ENCODE measurements at places on chromosomes 11 and 22.
A peak's percentile ranks its signal among the peaks of the same experiment; 100 is the strongest.

DNA sequence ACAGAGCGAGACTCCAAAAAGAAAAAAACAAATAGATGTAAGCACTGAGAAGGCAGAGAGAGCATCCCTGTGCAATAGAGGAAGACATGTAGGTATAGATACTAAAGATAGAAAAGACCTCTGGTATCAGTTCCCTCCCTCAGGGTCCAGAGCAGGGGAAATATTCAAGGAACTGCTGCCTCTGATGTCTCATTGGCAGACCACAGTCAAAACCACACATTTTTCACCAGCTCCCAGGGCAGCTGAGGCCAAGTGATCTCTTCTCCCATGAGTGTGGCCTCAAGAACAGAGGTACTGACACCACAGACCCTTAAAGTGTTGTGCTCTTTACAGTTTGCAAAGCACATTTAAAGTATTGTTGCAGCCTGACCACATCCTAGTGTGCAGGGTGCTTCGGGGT, 288.5 kb downstream of the NTM start:
- DNase-seq: no peak

DNA sequence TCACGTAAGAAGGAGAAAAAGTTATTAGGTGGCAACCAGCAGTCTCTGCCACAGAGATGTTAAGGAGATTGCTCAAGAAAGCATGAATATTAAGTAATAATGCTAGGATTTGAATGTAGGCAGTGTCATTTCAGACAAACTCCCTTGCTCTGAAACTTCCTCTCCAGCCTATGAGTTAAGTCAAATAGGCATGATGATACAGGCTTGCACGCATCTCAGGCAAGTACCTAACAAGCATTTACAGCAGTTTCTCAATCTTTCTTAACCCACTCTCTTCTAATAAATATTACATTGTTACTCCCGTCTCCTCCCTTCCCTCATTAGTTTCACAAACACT, 72.7 kb downstream of the RAB38 start:
- DNase-seq: no peak

GRCh38 chr22:23231471-23232093, 51.3 kb downstream of the BCR start:
- no peak for DNase-seq

DNA sequence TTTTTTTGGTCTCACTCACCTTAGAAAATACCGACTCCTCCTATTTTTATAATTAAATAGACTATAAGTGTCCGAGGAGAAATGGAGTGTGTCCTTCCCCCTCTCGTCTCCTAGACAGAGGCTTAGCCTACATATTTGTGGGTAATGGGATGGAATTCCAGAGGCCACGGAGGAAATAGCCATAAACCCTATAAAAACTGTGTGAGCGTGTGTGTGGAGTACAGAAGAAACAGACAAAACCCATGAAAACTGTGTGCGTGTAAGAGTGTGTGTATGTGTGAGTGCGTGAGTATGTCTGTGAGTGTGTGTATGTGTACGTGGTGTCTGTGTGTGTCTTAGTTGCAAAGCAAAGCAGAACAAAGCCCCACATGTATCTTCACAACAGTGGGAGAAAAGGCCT, 883.5 kb downstream of the OPCML start:
- DNase-seq: no peak

DNA sequence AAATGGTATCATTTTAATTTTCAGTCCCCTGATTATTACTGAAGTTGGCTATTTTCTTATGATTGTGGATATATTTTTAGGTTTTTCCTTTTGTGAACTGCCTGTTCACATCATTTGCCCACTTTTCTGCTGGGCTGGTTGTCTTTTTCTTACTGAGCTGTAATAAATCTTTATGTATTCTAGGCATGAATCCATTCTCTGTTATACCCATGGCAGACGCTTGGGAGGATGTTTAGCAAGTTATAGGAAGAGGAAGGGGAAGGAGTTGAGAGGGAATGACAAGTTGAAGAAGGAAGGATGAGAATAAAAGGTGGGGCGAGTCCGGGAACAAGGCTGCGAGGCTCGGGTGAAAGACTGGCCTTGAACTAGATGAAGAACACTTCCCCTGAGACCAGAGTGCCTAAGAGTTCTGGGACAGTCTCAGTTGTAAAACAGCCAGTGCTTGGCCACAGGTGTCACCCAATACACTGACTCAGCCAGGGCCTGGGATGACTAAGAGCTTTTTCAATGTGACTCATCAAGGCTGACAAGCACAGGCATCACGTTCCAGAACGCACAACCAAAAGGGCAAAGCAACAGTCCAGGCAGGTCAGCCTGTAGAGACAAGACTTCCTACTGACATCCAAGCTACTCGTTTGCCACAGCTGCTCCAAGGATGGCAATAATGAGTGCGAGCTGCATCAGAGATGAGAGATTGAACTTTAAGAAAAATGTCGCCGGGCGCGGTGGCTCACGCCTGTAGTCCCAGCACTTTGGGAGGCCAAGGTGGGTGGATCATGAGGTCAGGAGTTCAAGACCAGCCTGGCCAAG, 35.2 kb downstream of the LRFN4 start:
- no peak for DNase-seq

DNA sequence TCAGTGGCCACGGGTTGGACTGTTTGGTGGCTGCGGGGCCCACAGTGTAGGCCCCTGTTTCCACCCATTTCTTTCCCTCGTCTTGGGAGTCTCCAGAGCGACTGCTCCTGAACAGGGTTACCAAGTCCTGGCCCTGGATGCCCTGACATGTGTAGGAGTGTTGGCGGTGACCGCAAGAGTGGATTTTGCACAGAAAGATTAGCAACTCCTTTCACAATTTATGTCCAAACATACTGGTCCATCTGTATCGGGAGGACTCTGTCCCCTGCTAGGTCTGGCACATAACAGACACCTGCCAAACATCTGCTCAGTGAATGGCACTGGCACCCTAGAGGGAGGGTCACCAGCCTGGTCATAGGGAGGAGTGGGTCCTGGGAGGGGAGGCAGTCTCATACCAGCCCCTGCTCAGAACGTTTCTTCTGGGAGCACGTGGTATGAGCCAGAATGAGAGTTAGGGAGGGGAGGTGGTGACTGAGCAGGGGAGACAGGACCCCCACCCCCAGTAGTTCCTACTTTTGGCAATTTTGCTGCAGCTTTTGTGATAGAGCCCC, 3.4 kb upstream of the APOA1 start:
- no peak for DNase-seq

DNA sequence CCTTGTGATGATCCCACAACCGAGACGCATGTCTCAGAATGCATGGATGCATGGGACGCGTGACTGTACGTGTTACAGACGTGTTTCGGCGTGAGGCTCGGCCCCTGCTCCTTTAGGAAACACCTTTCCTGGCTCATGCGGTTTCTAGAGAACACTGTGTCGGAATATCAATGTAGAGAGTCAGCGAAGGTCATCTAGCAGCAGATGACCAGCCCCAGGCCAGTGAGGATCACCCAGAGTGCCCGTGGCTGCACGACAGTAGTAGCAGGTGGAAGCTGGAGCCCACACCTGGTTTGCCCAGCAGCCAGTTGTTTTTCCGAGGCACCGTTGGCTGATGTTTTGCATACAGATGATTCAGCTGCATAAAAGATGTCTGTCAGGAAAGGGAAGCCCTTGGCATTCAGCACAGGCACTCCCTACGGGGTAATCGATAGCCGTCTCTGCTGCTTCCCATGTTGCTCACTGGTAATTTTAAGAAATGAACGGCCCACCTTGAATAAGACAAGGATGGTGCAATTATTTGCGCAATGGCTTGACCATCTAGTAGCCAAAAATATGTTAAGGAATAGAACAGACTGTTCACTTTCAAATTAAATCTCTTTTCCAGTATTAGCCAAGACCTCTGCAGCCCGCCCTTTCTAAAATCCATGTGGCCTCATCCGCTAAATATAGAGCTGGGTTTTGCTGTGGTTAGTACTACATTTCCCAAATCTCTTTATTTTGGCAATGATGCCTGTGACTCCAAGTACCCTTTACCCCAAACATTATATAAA, 1.1 kb upstream of the CLTCL1 start:
- DNase-seq: no peak

GRCh38 chr11:86873573-86874083, 73.3 kb downstream of the PRSS23 start:
- no peak for DNase-seq

- peak; percentile 87 for DNase-seq
Measured at GRCh38 chr22:50471197-50471847, 3.5 kb downstream of the SBF1 start.

GRCh38 chr22:47042861-47043496, 280.5 kb downstream of the TBC1D22A start:
- DNase-seq: no peak

DNA sequence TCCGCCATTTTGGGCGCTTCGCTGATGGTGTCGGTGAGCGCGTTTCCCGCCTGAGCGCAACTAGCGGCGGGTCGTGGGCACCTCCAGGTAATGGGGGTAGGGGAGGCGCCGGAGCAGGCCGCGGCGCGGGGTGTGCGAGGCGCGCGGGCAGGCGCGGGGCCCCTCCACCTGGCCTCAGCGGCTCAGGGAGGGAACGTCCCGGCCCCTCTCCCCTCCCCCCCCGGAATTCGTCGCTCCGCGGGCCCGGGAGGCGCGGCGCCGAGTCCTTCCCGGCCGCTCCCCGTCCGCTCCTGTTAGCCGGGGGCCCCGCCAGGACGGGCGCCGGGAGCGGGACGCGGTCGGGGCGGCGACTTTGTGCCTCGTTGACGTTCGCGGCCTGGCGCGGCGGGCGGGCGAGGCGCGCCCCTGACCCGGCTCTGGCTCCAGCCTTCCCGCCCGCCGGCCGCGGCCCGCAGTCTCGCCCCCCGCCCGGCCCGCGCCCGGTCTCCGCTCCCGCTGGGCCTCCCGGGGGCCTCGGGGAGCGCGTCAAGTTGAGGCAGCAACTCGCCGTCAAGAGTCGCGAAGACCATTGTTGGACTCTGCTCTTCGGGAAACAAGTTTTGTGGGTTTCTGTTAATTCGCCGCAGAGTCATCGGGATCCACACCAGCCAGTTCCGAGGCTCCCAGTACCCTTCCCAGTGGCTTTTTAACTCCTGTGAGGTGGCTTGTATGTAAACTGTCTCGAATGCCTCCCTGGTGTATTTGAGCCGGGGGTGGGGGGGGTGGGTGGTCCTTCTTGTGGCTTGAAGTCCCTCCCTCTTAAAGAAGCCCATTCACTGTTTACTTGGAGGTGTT, at the start of gene PPP6R3:
Gene PPP6R3 (plus strand): TSS at position 12 of the 834 bp plus-strand sequence. CDS start 76,913 bp downstream, outside the sequence.
- no peak for DNase-seq

GRCh38 chr11:79957702-79958101, 516.9 kb upstream of the TENM4 start:
- DNase-seq: no peak

- DNase-seq: peak; percentile 61
Measured at GRCh38 chr22:35840302-35840739, 122.6 kb downstream of the APOL5 start.

GRCh38 chr11:67420147-67420645, 4.7 kb downstream of the CARNS1 start:
- DNase-seq: no peak

DNA sequence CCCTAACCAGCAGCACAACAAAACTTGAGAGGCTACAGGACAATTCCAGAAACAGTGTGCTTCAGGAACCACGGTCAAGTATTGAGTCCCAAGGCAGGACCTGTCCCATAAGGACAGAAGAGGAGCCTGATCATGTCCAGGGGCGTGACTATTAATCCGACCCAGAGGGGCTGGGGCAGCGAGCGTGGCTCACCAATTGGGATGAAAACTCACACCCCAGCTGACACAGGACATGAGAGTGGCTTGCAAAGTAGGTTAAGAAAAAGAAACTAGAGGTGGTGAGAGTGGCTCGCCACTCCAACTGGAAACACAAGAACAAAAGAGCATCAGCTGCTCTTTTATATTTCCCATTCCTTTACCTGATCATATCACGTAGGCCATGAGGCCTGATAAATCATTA, 16.0 kb upstream of the FEZ1 start:
- DNase-seq: no peak

GRCh38 chr22:26481694-26482093, 1.9 kb downstream of the HPS4 start:
- DNase-seq: peak; percentile 8

- DNase-seq: no peak
Measured at GRCh38 chr11:129223260-129223659, 31.1 kb upstream of the ARHGAP32 start.

DNA sequence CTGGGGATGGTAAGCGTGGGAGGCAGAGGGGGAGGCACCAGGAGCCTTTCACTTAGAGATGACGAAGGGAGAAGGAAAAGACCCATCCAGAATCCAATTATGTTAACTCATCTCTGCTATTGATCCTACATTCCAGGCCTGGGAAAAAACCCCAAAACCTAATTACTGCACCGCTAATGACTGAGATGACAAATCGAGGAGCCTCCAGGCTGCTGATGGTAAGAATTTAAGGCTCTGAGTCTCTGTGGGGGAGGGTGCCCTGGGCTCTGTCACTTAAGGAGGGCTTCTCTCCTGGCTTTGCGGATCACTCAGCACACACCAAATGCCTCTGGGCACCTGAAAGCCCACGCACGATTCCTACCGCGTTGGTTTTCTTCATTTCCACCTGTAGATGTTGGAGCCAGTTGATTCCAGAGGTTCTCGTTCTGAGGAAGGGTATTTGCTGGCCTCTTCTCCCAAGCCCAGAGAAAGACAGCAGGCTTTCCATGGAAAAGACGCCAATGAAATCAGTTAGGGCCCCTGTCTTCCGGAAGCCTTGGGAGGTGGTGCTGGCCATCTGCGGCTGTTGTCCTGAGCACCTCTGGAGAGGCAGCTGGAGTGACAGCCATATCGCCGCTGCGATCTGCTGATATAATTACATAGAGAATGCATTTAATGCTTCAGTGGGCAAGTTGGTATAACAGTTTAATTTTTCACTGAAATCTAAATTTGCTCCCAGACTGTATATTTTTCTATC, 751.2 kb downstream of the BRD1 start:
- no peak for DNase-seq

DNA sequence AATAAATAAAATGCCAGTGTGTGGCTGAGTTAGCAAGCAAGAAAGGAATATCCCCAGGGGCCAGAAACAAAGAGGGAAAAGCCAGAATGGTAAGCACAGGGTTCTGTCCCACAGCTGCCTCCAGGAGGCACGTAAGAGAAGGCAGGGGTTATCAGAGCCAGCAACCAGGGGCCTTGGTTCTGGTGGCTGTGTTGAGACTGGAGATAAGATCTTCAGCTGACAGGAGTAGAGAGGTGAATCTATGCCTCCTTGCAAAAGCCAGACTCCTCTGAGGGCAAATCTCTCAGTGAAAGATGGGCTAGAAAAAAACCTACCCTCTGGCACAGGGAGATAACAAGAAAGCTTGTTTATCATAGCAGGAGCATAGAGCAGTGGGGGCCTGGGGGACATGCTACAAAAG, 29.8 kb upstream of the NFAM1 start:
- DNase-seq: no peak

- no peak for DNase-seq
Measured at GRCh38 chr22:19898831-19899567, 42.6 kb upstream of the COMT start.

DNA sequence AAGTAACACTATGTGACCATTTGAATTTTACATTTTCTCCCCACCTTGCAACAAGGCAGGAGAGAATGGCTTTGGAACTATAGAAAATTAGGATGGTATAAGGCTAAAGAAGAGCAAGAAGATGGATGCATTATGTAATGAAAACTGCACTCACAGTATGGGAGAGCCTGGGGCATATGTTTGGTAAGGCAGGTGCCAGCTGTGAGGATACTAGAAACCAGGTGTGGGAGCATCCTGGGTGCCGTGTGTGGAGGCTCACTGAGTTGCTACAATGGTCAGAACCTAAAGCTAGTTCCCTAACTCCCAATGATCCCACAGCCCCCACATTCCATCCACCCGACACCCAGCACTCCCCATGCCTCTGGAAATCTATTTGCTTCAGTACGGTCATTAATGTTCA, 42.9 kb downstream of the UBASH3B start:
- DNase-seq: no peak
